ENCODE measurements at places on chromosomes 13 and 19. TPM values are rescaled to one million over a fixed set of nuclear protein-coding genes. Genes with fewer than 3 reads are reported as not detected.

ZNF99 gene
- polyA plus RNA-seq: 0.61 TPM

PSG11 gene
- polyA plus RNA-seq: not detected

GFY gene
- not detected for polyA plus RNA-seq

OVOL3 gene
- not detected for polyA plus RNA-seq

ZNF790 gene
- 14.7 TPM for polyA plus RNA-seq

USHBP1 gene
- 10.1 TPM for polyA plus RNA-seq

DNA sequence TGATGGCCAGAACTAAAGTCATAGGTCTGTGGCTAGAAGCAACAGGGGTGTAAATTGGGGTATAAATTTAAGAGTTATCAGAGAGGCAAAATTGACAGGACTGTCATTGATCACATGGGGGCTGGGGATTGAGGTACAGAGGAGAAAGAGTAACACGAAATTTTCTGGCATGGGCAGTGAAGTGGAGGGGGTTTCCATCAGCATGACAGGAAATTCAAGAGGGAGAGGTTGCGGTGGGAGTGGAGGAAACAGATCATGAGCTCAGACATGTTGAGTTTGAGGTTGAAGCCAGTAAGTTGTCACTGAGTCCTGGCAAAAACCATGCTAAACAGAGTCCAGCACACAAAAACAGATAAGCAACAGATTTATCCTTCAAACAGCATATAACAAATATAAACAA, 192.1 kb upstream of the TSC22D1 start:
- no peak overlapping the region for H3K27ac ChIP-seq
- H3K36me3 ChIP-seq: no peaks in the 10 kb centered on the region
- DNase-seq: no peak
- H3K4me1 ChIP-seq: peaks cover 7% of the 10 kb centered on the region
- no peaks in the 10 kb centered on the region for H3K27me3 ChIP-seq

GRCh38 chr19:57813919-57814504, 701 bp downstream of the ZNF552 start:
- H3K27me3 ChIP-seq: no peaks in the 10 kb centered on the region
- peak overlapping the region; percentile 82 for H3K4me3 ChIP-seq
- peaks cover 26% of the 10 kb centered on the region for H3K4me1 ChIP-seq
- H3K27ac ChIP-seq: peak overlapping the region; percentile 73

DNA sequence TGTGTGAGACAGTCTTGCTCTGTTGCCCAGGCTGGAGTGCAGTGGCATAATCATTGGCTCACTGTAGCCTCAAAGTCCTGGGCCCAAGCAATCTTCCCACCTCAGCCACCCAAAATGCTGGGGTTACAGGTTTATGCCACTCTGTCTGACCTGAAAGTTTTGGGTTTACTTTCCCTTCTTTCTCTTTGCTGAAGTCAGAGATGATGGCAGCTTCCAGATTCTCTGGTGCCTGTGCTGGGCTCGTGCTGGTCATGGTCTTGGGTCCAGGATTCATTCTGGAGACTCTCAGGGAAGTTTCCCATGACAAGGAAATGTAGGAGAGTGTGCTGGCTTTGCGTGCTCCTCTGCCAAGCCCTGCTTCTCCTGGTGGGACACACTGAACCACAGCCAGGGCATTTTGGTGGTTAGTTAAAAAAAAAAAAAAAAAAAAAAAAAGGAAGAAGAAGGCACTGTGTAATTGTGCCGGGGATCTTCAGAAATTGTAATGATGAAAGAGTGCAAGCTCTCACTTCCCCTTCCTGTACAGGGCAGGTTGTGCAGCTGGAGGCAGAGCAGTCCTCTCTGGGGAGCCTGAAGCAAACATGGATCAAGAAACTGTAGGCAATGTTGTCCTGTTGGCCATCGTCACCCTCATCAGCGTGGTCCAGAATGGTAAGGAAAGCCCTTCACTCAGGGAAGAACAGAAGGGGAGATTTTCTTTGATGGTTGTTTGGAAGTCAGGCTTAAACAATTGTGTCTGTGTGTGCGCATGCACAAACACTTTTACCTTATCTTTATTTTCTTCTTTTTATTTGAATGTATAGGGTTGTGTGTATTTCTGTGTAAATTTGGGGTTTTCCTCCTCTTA, at the start of gene ALOX5AP:
ALOX5AP (plus strand) TSS at position 519 of the 847 bp plus-strand sequence; CDS start at position 582, 63 bp downstream.
- peak within 1 kb of the TSS; percentile 13 for H3K27ac ChIP-seq
- H3K4me1 ChIP-seq: no peaks in the 10 kb centered on the region
- DNase-seq: no peak
- H3K36me3 ChIP-seq: no peaks in the 10 kb centered on the region
- H3K4me3 ChIP-seq: peak within 1 kb of the TSS; percentile 50

DNA sequence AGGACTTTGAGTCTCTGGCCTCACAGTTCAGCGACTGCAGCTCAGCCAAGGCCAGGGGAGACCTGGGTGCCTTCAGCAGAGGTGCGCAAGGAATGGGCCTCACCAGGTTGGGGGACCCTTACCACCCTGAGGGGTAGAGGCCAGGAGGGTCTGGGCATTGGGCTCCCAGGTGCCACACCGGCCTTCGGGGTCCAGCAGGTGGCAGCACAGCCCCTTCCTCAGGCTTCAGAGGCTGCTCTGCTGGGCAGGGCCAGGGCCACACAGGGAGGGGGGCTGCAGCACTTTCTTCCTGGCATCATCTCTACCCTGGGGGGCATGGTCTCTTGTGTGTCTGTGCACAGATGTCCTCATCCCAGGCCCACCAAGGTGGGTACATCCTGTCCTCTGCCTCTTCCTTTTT, 12.9 kb downstream of the PIN1 start:
- H3K27me3 ChIP-seq: no peaks in the 10 kb centered on the region
- H3K27ac ChIP-seq: no peak overlapping the region
- no peak for DNase-seq
- no peaks in the 10 kb centered on the region for H3K4me1 ChIP-seq
- no peaks in the 10 kb centered on the region for H3K36me3 ChIP-seq
- H3K4me3 ChIP-seq: no peak overlapping the region

DNA sequence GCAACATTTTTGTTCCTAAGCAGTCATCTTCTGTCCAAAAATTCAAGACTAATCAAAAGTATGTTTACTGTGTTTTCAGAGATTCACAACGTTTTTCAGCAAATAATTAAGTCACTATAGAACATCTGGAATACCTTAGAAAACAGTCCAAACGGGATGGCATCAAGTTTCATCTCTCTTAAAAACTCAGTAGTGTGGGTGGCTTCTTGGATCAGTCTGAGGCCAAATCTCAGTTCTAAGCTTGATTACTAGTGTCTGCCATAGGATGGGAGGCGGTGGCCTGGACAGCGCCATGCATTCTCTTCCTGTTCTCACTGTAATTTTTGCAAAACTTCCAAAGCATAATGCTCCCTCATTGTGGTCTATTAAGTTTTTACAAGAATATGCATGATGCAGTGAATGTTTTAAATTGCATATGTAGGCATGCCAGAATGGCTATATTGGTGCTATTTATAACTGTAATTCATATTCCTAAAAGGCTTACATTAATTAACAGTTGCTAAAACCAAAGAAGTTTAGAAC, 37.1 kb downstream of the ANKRD10 start:
- H3K27ac ChIP-seq: no peak overlapping the region
- peaks cover 10% of the 10 kb centered on the region for H3K4me1 ChIP-seq
- peaks cover 19% of the 10 kb centered on the region for H3K27me3 ChIP-seq
- H3K4me3 ChIP-seq: no peak overlapping the region
- peaks cover 14% of the 10 kb centered on the region for H3K36me3 ChIP-seq

DNA sequence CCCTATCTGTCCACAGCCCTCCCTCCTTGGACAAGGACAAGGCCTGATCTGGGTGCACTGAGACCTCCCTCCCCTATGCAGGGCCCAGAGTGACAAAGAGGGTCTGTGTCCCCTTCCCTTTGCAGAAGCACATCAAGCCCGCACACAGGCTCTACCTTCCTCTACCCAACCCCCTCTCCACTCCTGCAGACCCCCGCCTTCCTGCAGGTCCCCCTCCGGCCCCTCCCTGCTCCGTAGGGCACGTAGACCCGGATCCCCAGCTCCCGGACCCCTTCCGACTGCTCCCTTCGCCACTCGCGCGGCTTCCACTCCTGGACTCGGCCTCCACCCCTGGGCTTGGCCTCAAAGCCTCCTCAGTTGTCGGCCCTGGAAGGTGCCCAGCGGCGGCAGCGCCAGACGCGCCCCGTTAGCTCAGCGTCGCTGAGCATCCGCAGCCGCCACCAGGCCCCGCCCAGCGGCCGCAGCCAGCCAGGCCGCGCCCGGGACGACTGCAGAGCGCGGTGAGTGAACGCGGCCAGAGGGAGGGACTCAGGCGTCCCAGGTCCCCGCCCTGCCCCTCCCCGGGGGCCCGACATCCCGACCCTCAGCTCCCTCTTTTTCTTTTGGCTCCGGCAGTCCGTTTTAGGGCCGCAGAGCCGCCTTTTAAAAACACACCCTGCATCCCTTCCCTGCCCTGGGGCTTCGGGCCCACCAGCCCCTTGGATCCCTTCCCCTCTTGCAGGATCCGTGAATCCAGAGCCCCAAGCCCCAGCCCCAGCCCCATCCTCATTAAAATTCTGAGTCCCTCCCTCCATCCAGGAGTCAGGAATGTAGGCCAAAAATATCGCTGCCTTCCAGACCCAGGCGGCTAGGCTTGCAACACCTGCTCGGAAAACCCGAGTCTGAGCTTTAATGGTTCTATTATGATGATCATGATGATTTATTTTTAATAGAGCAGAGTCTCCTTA, 1.5 kb upstream of the MYADM start:
- no peaks in the 10 kb centered on the region for H3K36me3 ChIP-seq
- H3K27ac ChIP-seq: peak overlapping the region; percentile 89
- H3K4me3 ChIP-seq: peak overlapping the region; percentile 83
- peak; percentile 89 for DNase-seq

GRCh38 chr13:103250071-103250470, 183.9 kb upstream of the SLC10A2 start:
- no peak for DNase-seq
- H3K4me3 ChIP-seq: no peak overlapping the region
- H3K27me3 ChIP-seq: no peaks in the 10 kb centered on the region
- H3K4me1 ChIP-seq: no peaks in the 10 kb centered on the region

GRCh38 chr19:13171146-13171545, 20.9 kb downstream of the IER2 start:
- no peaks in the 10 kb centered on the region for H3K27me3 ChIP-seq
- H3K4me1 ChIP-seq: peaks cover 22% of the 10 kb centered on the region
- DNase-seq: no peak
- no peaks in the 10 kb centered on the region for H3K36me3 ChIP-seq
- no peak overlapping the region for H3K4me3 ChIP-seq
- H3K27ac ChIP-seq: no peak overlapping the region

GRCh38 chr19:31146546-31147183, 202.6 kb downstream of the TSHZ3 start:
- no peak overlapping the region for H3K4me3 ChIP-seq
- no peaks in the 10 kb centered on the region for H3K36me3 ChIP-seq
- H3K27ac ChIP-seq: no peak overlapping the region
- no peaks in the 10 kb centered on the region for H3K4me1 ChIP-seq
- H3K27me3 ChIP-seq: peaks cover 18% of the 10 kb centered on the region
- no peak for DNase-seq

GRCh38 chr19:1507763-1508506, 4.9 kb downstream of the ADAMTSL5 start:
- H3K36me3 ChIP-seq: no peaks in the 10 kb centered on the region
- peak; percentile 88 for DNase-seq
- peak overlapping the region; percentile 57 for H3K27ac ChIP-seq
- H3K4me1 ChIP-seq: no peaks in the 10 kb centered on the region
- peak overlapping the region; percentile 28 for H3K4me3 ChIP-seq
- H3K27me3 ChIP-seq: peaks cover 28% of the 10 kb centered on the region

DNA sequence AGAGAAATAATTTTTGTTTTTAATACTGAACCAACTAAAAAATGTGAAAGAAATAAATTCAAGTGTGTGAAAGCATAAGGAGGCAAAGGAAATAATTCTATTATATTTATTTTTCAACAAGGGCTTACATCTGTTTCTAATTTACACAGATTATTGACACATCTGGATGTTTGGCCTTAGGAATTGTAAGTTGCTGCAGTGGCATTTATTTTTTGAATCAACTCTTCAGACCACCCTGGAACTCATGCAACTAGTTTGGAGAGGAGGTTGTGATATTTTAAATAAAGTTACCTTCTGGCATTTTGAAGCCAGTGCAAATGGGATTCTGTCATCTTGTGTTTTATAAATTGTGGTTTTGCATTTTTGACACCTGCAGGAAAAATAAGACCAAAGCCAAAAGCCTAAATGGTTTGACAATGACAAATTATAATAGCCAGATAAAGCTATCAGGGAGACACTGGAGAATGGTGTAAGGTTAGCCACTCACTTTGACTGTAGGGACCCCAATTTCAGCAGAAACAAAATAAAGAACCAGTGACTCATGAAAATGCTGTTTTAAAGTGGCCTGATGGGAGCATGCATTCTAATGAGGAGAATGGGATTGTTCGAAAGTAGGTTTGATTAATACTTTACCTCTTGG, 192.9 kb downstream of the KLF5 start:
- H3K27ac ChIP-seq: no peak overlapping the region
- H3K4me1 ChIP-seq: no peaks in the 10 kb centered on the region
- no peak for DNase-seq
- H3K4me3 ChIP-seq: no peak overlapping the region
- no peaks in the 10 kb centered on the region for H3K36me3 ChIP-seq
- no peaks in the 10 kb centered on the region for H3K27me3 ChIP-seq

DNA sequence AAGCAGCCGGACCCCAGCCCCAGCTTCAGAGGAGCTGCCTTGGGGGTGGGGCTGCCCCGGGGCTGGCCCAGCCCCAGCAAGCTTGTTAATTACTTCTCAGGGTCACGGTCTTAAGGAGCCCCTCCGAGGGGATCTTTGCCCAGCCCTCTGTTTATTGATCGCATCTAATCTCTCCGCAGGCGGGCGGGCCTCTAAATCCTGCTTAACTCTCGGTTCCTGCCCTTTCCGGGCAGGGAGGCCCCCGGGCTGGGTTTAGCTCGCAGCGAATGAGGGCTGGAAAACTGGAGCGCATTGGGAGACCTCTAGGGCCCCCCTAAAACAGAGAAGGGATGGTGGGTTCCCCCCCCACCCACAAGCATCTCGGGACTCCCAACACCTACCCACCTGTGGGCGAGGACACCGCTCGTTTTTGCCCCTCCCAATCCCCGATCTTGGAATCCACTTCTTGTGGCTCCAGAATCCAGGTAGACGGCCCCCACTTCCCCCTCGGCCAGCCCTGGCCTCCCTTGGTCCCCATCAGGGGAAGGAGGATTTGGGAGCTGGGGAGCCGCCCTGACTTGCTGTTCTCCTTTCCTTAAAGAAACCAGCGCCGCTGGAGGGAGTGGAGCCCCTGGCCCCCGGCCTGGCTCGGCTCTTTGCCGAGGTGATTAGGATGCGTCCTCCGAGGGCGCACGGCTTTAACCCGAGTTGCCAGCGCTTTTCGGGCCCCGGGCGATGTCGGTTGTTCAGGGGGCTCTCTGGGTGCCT, 59.5 kb upstream of the ADGRL1 start:
- no peak overlapping the region for H3K4me3 ChIP-seq
- no peaks in the 10 kb centered on the region for H3K36me3 ChIP-seq
- no peak for DNase-seq
- H3K27me3 ChIP-seq: peaks cover 42% of the 10 kb centered on the region
- no peaks in the 10 kb centered on the region for H3K4me1 ChIP-seq

DNA sequence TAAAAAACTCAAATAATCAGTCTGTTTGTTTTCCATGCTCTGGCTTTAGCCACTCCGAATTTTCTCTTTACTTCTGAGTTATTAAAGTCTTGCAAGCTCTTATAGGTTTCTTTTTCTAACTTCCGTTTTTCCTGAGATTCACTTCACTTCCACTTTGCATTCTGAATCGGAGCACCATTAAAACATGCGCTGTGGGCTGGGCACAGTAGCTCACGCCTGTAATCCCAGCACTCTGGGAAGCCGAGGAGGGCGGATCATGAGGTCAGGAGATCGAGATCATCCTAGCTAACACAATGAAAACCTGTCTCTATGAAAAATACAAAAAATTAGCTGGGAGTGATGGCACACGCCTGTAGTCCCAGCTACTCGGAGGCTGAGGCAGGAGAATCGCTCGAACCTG, 357.9 kb downstream of the SLITRK6 start:
- DNase-seq: no peak
- no peaks in the 10 kb centered on the region for H3K4me1 ChIP-seq
- H3K27me3 ChIP-seq: no peaks in the 10 kb centered on the region
- H3K36me3 ChIP-seq: no peaks in the 10 kb centered on the region
